ENCODE measurements at places on chromosomes 1 and 21.
A peak's percentile ranks its signal among the peaks of the same experiment; 100 is the strongest.

GRCh38 chr21:34342476-34342875, 21.3 kb upstream of the KCNE2 start:
- DNase-seq = no peak

GRCh38 chr1:45686015-45686287, 382 bp downstream of the GPBP1L1 start:
- DNase-seq = peak; percentile 27

DNA sequence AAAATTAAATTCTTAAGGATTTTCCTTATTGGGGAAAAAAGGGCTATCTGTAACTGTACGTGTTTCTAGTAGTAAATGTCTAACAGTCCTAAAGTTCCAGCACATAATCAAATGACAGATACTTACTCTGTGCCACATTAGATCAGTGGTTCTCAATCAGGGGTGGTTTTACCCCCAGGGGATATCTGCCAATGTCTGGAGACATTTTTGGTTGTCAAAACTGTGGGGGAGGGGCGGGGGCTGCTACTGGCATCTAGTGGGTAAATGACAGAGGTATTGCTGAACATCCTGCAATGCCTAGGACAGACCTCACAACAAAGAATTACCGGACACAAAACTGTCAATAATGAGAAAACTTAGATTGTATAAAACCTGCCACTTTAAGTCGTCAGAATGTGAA, 33.4 kb upstream of the PTPRC start:
- no peak for DNase-seq

GRCh38 chr1:182957902-182958395, 5.0 kb upstream of the SHCBP1L start:
- no peak for DNase-seq

DNA sequence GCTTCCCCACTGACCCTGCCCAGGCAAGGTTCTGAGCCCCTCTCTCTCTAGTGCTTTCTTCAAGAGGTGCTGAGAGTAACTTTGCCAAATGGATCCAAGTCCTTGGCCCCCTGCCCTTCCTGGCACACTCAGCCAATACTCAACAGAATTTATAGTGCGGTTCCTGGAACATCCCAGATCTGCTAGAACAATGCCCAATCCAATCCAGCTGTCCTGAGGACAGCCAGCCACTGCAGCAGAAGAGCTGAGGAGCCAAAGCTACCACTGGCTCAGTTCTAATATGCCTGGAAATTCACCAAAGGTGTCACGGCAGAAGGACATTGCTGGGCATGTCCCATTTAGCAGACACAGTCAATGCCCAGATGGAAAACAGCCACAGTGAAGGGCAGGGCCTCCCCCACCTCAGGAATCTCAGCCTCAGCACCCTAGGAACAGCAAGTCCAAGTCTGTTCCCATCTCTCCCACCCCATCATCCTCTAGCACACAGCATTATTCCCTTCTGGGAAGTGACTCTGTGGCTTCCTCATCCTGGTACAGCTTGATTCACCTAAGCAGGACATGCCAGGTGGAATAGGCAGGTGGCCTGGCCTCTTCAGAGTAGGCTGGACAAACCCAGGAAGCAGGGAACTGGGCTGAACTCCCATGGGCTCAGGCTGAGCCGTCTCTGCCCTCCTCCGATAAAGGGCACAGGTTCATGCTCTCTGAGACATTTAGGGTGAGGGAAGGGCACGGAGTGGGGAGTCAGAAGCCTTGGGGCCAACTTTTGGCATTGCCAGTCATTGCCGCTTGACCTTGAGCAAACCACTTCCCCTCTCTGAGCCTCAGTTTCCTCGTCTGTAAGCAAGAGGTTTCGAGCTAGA, 24.6 kb downstream of the PMVK start:
- no peak for DNase-seq

DNA sequence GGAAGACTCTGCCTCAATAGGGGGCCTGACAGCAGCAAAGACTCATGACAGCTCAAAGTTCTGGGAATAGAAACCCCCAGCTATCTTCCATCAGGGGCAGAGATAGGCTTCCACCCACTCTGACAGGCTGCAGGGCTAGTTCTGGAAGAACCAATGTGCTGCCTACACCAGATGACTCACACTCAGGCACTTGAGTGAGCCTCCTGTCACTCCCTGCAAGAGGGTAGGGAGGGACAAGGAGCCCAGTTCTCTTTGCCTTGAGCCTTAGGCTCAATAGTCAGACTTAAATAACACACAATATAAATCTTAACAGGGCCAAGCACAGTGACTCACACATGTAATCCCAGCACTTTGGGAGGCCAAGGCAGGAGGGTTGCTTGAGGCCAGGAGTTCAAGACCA, 386.4 kb downstream of the HHAT start:
- no peak for DNase-seq

GRCh38 chr1:177505905-177506590, 335.3 kb downstream of the BRINP2 start:
- DNase-seq = peak; percentile 32

DNA sequence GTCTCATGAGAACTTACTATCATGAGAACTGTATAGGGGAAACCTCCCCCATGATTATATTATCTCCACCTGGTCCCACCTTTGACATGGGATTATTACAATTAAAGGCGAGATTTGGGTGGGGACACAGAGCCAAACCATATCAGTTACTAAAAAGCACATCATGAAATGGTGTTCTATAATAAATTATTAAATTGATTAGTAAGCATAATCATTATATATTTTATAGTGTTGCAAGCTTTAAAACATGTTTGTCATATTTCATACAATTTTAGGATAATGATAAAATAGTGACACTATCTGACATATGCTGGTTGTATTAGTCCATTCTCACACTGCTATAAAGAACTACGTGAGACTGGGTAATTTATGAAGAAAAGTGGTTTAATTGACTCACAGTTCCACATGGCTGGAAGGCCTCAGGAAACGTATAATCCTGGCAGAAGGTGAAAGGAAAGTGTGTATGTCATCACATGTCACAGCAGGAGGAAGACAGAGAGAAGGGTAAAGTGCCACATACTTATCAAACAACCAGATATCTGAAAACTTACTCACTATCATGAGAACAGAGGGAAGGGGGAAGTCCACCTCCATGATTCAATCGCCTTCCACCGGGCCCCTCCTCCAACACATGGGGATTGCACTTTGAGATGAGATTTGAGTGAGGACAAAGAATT, 539.2 kb upstream of the OLFM3 start:
- DNase-seq = no peak

DNA sequence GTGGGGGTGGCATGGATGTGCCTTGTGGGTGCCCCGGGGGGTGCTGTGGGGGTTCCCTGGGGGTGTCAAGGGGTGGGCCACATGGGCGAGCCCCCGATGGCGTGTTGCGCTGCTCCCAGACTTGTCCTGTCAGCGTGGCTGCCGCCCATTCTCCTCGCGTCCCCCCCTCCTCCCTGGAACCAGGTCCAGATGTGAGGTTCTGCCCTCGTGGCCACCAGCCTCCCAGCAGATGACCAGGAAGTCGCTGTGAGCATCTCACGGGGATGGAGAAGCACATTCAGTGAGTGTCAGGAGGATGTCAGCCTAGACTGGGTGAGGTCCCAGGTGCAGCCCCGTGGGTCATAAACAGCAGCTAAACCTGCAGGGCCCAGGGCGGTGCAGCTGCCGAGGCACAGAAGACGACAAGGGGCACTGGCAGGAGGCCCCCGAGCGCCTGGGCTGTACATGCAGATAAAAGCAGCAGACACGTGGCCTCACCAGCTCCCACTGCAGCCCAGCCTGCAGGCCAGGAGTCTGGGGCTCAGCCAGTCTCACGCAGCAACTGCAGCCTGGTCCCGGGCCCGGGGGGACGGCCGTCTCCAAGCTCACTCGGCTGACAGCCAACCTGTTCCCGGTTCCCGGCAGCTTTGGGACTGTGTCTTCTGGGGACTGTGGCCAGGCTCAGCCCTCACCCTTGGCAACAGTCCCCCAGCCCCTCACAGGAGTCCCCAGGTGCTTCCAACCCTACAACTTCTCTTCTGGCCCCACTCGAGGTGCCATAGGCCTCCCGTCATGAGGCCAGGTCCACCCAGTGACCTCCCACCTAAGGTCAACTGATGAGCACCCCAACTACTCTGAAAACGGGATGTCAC, 17.5 kb upstream of the COL6A2 start:
- DNase-seq = no peak

GRCh38 chr1:63662841-63663240, 69.6 kb downstream of the PGM1 start:
- DNase-seq = peak; percentile 66

DNA sequence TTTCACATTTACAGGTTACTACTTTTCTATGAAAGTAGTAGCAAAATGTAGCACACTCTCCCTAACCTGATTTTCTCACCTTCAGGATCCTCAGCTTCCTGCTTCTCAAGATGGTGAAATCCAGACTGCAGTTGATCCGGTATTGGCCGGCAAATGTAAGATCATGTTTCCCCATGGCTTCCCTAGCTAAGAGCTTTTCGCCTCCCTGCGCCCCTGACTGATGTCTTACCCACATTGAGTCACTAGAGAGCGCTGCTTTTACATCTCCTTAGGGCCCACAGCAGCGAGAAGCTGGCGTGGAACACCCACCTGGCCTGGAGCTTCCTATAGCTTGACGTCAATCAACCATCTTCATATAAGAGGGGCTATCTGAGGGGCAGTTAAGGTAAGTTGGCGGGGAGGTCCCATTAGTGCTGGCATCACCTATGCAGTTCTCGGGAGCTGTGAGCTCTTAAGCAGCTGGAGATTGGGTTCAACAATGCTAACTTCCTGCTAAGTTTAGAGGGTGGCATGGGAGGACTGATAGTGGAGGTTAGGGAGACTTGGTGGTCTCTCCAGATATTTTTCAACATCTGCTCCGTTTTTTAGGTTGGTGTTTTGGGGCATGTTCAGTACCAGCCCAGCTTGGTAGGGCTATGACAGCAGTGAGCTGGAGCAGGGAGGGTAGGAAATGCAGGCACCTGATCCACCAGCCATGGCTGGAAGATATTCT, 5.5 kb downstream of the PTPN7 start:
- DNase-seq = peak; percentile 93

DNA sequence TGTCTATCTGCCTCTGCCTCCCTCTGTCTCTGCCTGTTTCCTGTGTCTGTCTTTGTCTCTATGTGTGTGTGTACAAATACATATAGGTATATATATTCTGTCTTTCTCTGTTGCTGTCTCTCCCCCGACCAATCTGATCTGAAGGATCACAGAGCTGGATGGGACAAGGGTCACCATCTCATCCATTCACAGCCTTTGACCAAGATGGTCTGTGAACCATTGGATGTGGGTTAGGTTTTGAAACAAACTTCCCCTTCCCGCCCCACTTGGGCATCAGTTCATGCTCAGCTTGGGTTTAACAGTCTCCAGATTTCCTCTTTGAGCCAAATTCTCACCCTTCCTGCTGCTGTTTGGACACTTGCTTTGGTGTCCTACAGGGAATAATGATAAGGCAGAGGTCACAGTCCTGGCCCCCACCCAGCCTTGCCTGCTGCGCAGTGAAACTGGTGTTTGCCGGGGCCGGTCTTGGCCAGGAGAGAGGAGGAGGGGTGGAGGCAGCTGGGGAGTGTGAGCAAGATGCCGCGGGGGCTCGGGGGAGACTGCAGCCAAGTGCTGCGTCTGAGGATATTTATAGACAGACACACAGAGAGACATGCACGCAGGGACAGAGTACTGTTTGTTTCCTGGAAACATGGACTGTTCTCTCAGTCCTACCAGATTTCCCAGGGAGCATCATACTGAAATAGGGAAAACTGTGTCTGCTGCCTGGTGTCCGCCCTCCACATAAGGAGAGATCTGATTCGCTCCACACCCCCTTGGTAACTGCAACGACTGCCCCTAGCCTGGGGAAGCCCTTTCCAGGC, 27.0 kb upstream of the BTG2 start:
- DNase-seq = peak; percentile 74

GRCh38 chr1:108628665-108629064, 32.2 kb downstream of the HENMT1 start:
- DNase-seq = no peak

DNA sequence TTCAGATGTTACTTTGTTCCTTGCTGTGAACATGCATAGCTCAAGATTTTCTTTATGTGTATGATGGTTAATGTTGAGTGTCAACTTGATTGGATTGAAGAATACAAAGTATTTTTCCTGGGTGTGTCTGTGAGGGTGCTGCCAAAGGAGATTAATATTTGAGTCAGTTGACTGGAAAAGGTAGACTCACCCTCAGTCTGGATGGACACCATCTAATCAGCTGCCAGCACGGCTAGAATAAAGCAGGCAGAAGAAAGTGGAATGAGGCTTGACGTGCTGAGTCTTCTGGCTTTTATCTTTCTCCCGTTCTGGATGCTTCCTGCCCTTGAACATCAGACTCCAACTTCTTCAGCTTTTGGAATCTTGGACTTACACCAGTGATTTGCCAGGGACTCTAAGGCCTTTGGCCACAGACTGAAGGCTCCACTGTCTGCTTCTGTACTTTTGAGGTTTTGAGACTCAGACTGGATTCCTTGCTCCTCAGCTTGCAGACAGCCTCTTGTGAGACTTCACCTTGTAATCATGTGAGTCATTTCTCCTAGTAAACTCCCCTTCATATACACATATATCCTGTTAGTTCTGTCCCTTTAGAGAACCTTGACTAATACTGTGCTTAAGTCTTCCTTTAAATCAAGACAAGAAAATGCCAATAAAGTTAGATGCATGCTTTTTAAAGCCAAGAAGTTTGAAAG, 626.6 kb downstream of the KCNT2 start:
- peak; percentile 36 for DNase-seq

DNA sequence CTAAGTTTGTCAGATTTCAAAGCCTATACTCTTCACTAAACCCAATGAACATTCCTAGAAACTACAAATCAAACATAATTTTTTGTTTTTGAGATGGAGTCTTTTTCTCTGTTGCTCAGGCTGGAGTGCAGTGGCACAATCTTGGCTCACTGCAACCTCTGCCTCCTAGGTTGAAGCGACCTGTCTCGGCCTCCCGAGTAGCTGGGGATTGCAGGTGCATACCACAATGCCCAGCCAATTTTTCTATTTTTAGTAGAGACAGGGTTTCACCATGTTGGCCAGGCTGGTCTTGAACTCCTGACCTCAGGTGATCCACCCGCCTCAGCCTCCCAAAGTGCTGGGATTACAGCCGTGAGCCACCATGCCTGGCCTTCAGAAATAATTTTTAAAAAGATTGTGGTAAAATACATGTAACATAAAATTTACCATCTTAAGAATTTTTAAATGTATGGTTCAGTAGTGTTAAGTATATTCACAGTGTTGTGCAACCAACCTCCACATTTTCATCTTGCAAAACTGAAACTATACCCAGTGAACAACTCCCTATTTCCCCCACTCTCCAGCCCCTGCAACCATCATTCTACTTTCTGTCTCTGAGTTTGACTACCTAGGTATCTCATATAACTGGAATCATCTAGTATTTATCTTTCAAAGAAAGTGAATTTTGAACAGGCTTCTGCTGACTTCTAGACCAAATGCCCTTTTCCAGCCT, 2.7 kb upstream of the CFAP141 start:
- DNase-seq = no peak

- no peak for DNase-seq
Observed at GRCh38 chr21:38400195-38400919, 97.9 kb downstream of the ERG start.

GRCh38 chr1:22347854-22348760, 103.5 kb upstream of the ZBTB40 start:
- DNase-seq = no peak
